T-cell (primary cell): ENCODE measurements at places on chromosomes 13 and 19. TPM values are rescaled to one million over a fixed set of nuclear protein-coding genes. Genes with fewer than 3 reads are reported as not detected.
A peak's percentile ranks its signal among the peaks of the same experiment; 100 is the strongest.

SHC2 gene
- 3.5 TPM for total RNA-seq

- no peak for DNase-seq
These were observed 600 bp downstream of the UBE2S start for GRCh38 chr19:55406826-55407549.

- DNase-seq: no peak
These were observed 166.0 kb upstream of the UBL3 start for GRCh38 chr13:30016398-30016797.

GRCh38 chr19:19508217-19508616 is 7.1 kb downstream of the TSSK6 start:
- DNase-seq: no peak

ZNF554 gene
- total RNA-seq: 6.1 TPM

CLDND2 gene
- total RNA-seq: 2.0 TPM

LACC1 gene
- 2.1 TPM for total RNA-seq

DNA sequence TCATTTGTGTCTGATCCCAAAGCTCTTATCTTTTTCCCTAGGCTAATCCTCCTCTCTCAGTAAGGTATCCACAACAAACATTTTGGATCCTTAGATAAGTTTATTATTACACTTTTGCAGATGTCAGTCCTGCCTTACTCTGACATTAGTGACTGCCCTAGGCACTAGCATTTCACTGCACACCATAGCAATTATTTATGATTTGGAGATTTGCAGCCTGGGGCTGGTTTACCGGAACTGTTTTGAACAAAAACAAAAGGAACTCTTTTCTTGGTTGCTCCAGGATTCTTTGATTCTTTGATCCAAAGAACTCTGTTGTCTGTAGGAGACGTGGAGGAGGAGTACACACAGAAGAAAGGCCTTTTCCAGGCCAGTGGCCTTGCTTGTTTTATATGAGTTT is 80.4 kb downstream of the EDNRB start:
- DNase-seq: no peak

PSG3 gene
- total RNA-seq: not detected

DNA sequence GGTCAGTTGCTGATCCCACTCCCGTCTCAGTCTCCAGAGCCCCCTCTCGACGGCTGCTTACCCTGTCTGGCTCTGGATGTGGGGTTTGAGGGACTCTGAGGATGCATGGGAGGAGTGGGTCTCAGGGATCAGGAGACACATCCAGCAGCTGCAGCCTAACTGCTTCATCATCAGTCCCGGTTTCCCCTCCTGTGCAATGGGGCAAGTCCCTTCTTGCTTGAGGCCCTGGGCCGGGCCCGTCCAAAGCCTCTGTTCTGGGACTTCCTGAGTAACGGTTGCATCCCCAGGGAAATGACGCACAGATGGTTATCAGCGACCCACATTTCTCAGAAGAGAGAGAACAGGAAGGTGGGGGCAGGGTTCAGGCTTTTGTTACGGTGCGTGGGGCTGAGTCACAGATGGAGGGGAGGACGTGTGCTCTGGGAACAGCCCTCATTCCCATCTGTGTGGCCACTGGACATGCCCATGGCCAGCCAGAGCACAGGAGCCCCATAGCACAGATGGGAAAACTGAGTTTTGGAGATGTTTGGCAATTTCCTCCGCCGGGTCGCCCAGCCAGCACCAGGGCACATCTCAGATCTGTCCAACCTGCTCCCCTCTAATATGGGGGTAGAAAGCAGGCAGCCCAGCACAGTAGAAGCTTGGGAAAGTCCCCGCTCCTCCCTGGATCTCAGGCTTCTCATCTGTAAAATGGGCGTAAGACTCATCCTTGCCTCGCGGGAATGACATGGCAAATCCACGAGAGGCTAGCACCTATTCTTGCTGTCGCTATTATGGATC is 19.3 kb downstream of the GNA15 start:
- DNase-seq: peak; percentile 68

NLRP11 gene
- total RNA-seq: not detected

SHD gene
- total RNA-seq: not detected

DNA sequence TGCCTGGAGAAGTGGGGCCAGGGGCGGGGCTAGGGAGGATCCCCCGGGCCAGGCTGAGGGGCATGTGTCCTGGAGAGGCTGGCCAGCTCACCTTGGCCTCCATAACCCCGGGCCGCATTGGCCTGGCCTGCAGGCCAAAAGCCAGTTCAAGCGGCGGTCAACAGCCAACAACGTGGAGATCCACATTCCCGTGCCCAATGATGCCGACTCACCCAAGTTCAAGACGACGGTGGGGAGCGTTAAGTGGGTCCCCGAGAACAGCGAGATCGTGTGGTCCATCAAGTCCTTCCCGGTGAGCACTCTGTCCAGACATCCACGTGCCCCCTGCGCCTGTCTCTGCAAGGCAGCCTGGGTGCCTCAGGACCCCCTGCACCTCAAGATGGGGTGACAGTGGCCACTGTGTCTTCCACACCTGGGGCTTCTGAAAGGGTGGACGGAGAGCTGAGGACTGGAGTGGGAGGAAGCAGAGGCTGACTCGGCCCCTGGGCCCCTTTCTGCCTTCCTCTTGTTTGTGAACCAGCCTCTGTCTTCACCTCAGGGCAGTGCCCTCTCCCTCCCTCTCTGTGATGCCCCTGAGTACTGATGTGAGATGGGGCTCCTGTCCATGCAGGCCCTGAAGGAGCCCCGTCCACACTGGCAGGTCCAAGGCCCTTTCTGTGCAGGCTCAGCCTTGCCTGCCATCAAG is 31.1 kb downstream of the AP1M1 start:
- no peak for DNase-seq

DNA sequence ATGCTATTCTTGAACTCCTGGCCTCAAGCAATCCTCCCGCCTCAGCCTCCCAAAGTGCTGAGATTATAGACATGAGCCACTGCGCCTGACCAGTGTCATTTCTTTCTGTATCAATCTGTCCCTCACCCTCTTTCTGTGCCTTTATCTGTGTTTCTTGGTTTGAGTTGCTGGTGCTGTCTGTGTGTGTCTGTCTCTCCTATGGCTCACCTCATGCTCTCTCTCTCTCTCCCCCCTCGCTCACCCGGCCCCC is 9.9 kb downstream of the IRF2BP1 start:
- no peak for DNase-seq

GRCh38 chr19:5038631-5039271 is 69.8 kb downstream of the KDM4B start:
- no peak for DNase-seq

DNA sequence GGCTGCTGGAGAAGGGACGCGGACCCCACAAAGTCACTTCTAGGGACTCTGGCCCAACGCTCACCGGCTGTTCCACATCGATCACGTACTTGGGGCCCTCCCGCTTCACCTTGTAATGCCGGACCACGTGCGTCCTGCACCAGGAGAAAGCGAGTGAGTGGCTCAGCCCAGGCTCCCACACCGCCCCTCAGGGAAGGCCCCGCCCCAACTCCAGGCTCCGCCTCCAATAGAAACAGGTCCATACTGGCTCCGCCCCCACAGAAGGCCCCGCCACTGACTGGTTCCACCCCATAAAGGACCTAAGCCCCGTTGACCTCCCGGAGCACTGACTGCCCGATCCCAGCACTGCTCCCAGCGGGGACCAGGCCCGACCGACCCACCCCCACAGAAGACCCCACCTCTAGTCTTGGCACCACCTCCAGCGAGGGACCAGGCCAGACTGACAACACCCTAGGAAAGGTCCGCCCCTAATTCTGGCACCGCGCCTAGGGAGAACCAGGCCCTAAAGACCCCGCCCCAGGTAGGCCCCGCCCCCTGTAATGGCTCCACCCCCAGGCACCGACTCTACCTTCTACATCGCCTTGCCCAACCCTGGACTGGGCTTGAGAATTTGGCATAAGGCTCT is 11.3 kb downstream of the STAP2 start:
- DNase-seq: peak; percentile 64

DNA sequence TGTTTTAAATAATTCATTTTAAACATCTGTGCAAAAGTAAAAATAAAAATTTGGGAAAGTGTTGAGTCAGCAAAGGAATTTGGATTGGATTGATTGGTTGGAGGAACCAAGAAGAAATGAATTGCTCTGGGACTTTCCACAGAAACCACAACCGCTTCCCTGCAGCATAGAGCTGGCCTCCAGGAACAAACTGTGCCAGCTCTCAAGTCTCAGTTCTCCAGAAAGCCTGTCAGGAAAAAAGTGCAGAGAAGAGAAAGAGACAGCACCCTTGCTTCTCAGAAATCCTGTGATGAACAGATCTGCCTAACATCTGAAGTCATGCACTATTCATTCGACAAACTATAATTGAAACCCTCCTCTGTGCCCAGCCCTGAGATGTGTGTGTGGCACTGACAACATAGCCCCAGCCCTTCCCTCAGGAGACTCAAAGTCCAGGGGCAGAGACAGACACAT is 14.8 kb downstream of the LYPD3 start:
- no peak for DNase-seq

DNA sequence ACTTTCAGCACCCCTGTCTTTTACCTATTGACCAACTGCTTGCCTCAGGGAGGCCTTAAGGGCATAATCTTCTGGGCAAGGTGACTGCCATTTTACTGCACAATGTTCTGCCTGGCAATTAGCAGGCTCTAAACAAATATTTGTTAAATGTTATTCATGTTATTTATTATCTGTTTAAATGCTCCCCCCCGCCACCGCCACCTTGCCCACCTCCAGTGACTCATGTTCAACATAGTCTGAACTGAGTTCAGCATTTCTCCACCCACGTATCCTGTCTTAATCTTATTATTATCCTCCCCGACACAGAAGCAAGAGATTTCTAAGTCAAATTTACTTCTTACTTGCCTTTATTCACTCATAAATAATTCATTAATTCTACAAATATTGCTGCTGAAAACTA is 144.8 kb downstream of the LIG4 start:
- no peak for DNase-seq

DNA sequence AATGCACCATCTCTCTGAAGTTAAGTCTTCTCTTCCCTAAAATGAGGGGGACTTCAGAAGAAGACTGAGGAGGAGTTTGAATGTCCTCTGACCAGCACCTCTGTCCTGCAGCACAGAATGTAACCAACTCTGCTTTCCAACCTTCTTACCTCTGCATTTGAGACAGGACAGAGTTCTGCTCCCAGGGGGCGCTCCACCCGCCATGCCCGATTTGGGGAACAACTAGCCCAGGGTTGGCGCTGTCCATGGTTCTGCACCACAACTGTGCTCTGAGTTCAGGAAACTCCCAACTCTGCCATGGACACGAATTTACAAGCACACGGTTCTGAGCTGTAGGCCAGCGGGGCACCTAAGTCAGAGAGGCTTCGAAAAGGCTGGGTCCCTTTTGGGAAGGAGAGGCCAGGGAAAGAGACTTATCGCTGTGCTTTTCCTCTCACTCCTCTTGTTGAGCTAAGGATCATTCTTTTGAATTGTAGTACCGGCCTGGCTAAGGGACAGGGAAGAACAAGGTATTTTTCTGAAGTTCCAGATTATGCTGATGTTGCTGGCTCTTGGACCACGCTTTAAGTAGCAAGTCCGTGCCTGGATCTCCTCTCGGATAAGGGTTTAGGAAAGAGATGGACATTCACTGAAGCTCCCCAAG is 22.2 kb downstream of the SIGLEC5 start:
- DNase-seq: peak; percentile 50

DNA sequence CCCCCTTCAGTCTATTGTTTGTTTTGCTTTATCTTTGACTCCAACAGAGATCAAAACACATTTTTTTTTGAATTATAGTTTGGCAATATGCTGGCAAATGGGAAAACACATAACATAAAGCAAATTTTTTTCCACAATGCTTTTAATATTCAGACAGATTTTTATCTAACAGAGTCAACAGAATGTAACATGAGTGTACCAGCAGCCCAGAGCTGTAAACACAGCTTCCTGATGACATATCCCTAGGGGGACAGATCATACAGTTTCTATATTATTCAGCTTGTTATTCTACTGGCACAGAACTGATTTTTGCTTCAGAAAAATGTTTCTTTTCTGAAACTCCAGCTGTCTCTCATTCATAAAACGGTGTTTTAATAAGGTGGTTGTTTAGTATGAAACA is 168.8 kb downstream of the OLFM4 start:
- DNase-seq: no peak

SCN1B gene
- 1.1 TPM for total RNA-seq

DNA sequence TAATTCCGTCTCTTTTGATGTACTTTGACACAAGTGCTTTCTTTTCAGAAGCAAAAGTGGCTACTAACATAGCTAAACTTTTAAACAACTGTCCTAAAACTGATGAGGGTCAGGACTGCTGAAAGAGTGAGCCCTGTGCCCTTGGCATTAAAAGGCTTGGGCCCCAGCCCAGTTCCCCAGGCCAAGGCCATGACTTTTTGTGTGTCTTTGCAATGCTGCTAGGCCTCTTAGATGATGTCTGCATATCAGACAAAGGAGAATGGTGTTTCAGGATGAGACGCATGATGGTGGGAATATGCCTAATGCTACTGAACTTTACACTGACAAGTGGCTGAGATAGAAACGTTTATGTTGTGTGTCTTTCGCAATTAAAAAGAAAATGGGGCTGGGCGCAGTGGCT is 38.0 kb downstream of the SLC7A9 start:
- no peak for DNase-seq

SPRY2 gene
- total RNA-seq: 1.2 TPM

DNA sequence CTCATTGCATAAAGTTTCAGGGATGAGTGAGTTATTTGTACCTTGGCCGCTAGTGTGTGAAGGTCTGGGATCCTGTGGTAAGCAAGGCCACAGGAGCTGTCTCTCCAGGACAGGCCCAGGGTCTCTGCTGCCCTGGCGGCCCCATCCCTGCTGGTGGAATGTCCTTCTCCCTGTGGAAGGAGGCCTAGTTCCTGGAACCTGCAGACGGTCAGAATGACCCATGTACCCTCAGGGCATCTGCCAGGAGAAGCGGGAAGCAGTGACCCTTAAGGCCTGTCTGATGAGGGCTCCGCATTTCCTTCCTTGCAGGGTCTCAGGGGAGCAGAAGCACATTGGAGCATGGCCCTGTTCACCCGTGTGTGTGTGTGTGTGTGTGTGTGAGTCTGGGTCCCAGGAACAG is 32.1 kb upstream of the SOX1 start:
- no peak for DNase-seq

FZR1 gene
- total RNA-seq: 79.0 TPM

CEACAM16 gene
- total RNA-seq: not detected

DNA sequence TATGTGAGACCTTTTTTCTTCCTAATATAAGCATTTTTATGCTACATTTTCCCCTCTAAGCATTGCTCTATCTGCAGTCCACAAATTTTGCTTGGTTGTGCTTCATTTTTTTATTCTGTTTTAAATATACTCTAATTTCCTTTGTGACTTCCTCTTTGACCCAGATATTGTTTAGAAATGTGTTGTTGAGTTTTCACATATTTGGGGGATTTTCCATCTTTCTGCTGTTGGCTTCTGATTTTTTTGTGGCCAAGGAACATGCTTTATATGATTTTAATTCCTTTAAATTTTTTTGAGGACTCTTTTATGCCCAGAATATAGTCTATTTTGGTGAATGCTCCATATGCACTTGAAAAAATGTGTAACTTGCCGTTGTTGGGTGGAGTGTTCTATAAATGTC is 22.9 kb downstream of the UBAC2 start:
- DNase-seq: no peak
